Naive B cell (primary cell): ENCODE measurements at places on chromosomes 6 and 20. TPM values are rescaled to one million over a fixed set of nuclear protein-coding genes. Genes with fewer than 3 reads are reported as not detected.

The HEY2 gene
- not detected for polyA plus RNA-seq

- H3K27me3 ChIP-seq, result peaks cover 65% of the 10 kb centered on the region
- H3K27ac ChIP-seq, result no peak overlapping the region
- DNase-seq, result no peak
These were observed 63.5 kb upstream of the BHLHE23 start for GRCh38 chr20:63070301-63070625.

DNA sequence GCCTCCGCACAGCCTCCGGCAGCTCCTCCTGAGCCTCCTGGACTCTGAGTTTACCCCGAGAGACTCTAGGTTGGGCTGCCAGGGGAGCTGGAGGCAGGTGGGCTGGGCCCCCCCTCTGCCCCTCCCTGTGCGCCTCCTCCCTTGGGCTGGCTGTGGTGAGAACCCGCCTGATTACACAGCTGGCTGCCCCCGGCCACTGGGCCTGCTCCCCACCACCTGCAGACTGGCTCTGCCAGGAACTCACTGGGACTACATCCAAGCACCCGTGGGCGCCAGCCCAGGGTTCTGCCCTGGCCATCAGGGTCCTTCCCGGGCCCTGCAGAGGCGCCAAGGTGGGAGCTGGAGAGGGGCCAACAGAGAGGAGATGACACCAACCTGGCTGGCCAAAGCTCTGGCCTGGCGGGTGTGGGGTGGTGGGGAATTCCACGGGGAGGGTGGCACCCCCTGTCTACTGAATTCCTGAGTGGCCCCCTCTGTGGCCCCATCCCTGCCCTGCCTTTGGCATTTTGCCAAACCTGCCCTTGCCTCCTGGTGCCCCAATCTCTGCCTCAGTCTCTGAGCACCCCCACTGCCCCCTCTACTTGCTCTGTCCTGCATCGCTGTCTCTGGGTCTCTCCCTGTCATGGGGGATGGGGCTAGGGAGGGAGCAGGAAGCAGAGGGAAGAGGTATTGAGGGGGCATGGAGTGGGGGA, 21.9 kb upstream of the CDH22 start:
- H3K36me3 ChIP-seq, result no peaks in the 10 kb centered on the region
- peaks cover 66% of the 10 kb centered on the region for H3K27me3 ChIP-seq
- H3K4me1 ChIP-seq, result peaks cover 5% of the 10 kb centered on the region
- no peak overlapping the region for H3K27ac ChIP-seq

GRCh38 chr6:52537001-52537753, 39.7 kb downstream of the TRAM2 start:
- no peak for DNase-seq
- H3K27ac ChIP-seq, result peak overlapping the region; percentile 48
- no peaks in the 10 kb centered on the region for H3K36me3 ChIP-seq

DNA sequence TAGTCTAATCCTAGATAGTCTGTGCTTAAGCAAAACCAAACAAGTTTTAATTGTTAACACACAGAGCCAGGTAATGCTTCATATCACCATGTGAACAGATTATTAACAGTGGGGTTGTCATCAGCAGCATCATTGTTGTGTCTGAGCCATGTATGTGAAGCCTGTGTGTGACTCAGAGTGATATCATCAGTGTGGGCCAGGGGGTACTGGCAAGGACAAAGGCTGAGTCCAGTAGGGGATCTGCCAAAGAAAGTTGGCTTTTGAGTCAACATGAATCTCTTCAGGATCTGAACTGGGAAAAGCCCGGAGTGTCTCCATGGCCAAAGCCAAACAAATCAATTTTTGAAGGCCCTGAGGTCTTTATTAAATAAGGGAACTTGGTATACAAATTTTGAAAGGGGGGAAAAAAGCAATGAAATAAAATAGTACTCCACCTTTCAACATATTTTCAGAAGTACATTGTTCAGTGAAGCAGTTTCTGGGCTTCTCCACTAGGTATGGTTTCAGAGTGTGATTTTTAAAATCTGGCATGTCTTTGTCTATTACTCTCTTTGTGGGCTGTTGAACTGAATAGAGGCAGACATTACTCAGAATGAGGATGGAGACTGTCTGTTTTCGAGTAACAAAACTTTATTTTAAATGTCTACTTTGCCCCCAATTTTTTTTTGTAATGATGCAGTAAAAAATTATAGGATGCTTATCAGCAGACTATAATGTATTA, 444.2 kb upstream of the JAG1 start:
- DNase-seq, result no peak
- H3K27me3 ChIP-seq, result no peaks in the 10 kb centered on the region
- no peak overlapping the region for H3K27ac ChIP-seq
- no peaks in the 10 kb centered on the region for H3K36me3 ChIP-seq
- H3K4me1 ChIP-seq, result no peaks in the 10 kb centered on the region
- no peak overlapping the region for H3K4me3 ChIP-seq
